Hematopoietic multipotent progenitor cell treated with erythropoietin and hydrocortisone succinate and interleukin-3 and kit ligand, for 4 days (in vitro differentiated cells): ENCODE measurements at places on chromosomes 16 and 17.

GRCh38 chr16:71754652-71755051 lies 30.2 kb upstream of the PHLPP2 start:
- DNase-seq = no peak

- no peak for DNase-seq
Measured at GRCh38 chr17:18124345-18125126, 16.0 kb downstream of the MYO15A start.

DNA sequence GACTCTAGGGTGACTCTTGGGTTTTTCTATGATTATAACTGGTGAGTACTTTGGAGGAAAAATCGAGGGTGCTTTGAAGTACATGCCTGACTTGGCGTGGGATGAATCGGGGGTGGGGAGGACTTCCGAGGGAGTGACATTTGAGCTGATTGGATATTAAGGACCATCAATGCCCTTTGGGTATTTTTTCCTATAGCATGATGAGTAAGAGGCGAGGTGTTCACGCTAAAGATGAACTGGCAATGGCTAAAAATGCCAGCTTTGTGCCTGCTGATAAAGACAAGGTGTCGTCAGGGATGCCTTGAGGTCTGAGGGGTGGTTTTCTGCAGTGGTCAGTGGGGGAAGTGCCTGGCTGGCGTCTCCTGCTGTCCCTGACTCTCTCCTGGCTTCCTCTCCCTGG lies 25.3 kb downstream of the USP43 start:
- no peak for DNase-seq

- no peak for DNase-seq
Measured at GRCh38 chr16:55565086-55565485, 1.4 kb upstream of the CAPNS2 start.

GRCh38 chr16:19172098-19172780 lies 4.2 kb downstream of the SYT17 start:
- no peak for DNase-seq
